Lower leg skin (tissue), 4 donors: ENCODE measurements at places on chromosomes 4 and X. TPM values are rescaled to one million over a fixed set of nuclear protein-coding genes. Genes with fewer than 3 reads are reported as not detected.

ARHGEF9 gene
- 13.8 TPM for total RNA-seq

GRCh38 chr4:20126906-20127305 is 124.8 kb upstream of the SLIT2 start:
- DNase-seq = no peak

DNA sequence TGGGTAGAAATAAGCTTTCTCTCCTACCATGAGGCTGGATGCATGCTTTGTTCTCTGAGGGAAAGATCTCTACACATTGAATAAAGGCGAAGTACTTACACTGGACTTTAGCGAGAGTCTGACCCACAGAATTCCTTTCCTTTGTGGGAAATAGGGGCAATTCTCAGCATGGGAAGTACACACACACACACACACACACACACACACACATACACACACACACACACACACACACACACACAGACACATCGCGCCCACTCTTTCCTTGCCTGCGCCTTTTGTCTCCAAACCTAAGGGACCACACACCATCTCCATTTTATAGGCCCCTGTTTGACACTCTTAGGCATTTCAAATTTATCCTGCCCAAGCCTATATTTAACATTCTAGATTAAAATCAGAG is 83.8 kb downstream of the LUZP4 start:
- DNase-seq = no peak

DNA sequence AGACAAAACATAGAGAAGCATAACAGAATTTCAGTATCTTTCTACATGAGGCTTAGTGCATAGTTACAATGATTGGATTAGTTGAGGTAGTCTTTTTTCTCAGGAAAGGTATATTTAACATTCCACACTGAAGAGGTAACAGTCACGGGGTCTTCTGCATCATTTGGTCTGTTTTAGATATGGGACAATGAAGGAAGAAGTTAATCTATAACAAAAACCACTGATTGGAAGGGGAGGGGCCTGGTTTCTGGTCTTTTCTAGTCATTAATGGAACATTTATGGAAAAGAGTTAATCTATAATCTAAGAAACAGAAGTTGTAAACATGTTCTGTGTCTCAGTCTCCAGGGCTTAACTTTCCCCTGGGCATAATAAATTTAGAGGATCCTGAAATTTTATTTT is 37.3 kb upstream of the HPSE start:
- no peak for DNase-seq

IL3RA gene
- total RNA-seq = 3.0 TPM

RBM46 gene
- not detected for total RNA-seq

GUCY1B1 gene
- 6.1 TPM for total RNA-seq

GRCh38 chrX:12396584-12396983 is 258.3 kb downstream of the FRMPD4 start:
- no peak for DNase-seq

ALPK1 gene
- total RNA-seq = 19.3 TPM

- no peak for DNase-seq
Measured at GRCh38 chr4:52157641-52158316, 106.7 kb downstream of the SPATA18 start.
